Forelimb muscle (tissue), 1 donor: ENCODE measurements at places on chromosomes 3 and 15. TPM values are rescaled to one million over a fixed set of nuclear protein-coding genes. Genes with fewer than 3 reads are reported as not detected.

GRCh38 chr3:131555456-131555855 is 52.7 kb upstream of the MRPL3 start:
- no peak for DNase-seq

GRCh38 chr3:10398341-10398740 is 77.4 kb upstream of the SEC13 start:
- no peak for DNase-seq

DNA sequence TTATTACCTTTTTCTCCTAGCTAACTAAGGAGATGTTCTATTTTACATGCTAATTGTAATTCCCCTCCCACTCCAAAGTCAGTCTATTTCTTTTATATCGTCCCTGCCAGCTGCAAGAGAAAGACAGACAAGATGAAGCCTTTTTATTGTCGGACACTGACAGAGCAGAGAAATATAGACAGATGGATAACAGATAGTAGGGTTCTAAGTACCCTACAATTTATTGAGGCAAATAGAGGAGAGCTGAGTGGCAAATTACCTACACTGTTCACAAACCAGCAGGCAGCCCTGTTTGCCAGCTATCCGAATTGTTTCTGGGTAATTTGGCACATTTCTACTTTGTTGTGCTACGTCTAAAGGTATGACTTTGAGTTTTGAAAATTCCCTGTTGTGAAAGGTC is 392.3 kb upstream of the ZNF717 start:
- no peak for DNase-seq

DNA sequence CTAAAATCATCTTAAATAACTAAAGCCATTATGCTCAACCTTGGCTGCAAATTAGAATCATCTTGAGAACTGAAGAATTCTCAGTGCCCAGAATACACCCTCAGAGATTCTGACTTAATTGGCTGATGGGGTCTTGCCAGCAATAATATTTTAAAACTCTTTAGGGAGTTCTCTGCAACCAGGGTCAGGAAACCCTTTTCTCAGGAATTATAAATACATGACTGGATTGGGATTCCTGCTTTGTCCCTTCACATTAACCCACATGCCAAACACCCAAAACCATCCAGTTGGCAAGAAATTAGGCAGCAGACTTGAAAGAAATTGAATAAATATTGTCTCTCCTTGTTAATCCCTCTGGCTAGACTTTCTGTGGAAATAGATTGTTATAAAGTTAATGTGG is 482.3 kb upstream of the NECTIN3 start:
- DNase-seq: no peak

GRCh38 chr15:66822114-66822513 is 120.1 kb downstream of the SMAD6 start:
- no peak for DNase-seq

- no peak for DNase-seq
Measured at GRCh38 chr3:141239511-141240281, 8.1 kb downstream of the PXYLP1 start.

- no peak for DNase-seq
Measured at GRCh38 chr3:107561980-107562379, 39.2 kb downstream of the BBX start.

- DNase-seq: no peak
Measured at GRCh38 chr15:35271371-35272043, 186.4 kb upstream of the NANOGP8 start.

GRCh38 chr3:20637729-20638128 is 451.7 kb upstream of the SGO1 start:
- no peak for DNase-seq

- DNase-seq: no peak
Measured at GRCh38 chr3:172181932-172182586, 142.7 kb downstream of the FNDC3B start.

GRCh38 chr3:9915254-9916141 is 1.4 kb upstream of the IL17RC start:
- DNase-seq: no peak

- no peak for DNase-seq
Measured at GRCh38 chr15:33341953-33342352, 31.2 kb downstream of the RYR3 start.

GRCh38 chr3:140056047-140056446 is 121.1 kb downstream of the CLSTN2 start:
- DNase-seq: no peak

- no peak for DNase-seq
Measured at GRCh38 chr3:187978433-187979011, 175.4 kb upstream of the LPP start.

DNA sequence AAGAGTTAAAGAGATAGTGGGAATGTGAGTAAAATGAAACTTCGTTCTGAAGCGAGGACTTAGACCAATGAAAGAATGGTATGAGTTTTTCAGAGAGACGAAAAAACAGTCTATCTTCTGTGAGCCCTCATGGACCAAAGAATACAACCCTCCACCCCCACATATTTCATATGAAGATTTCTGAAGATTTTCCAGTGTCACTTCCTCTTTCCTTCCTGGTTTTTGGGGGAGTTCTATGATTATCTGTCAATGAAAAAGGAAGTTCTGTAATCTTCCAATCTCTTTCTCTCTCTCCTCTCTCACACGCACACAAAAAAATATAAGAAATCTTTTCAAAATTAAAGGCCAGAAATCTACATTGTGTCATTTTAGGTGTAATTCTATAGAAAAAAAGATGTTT is 27.7 kb downstream of the CMSS1 start:
- no peak for DNase-seq

DNA sequence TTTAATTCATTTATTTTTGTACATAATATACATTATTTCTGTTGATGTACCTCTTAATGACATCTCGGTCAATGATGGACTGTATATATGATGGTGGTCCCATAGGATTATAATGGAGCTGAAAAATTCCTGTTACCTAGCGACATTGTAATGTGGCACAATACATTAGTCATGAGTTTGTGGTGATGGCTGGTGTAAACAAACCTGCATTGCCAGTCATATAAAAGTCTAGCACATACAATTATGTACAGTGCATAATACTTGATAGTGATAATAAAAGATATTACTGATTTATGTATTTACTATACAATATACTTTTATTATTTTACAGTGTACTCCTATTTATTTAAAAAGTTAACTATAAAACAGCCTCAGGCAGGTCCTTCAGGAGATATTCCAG is 15.1 kb downstream of the TTC14 start:
- no peak for DNase-seq

GRCh38 chr3:13054341-13055285 is 18.6 kb downstream of the IQSEC1 start:
- DNase-seq: no peak

- no peak for DNase-seq
Measured at GRCh38 chr3:132622761-132623160, 25.7 kb downstream of the ACKR4 start.

DNA sequence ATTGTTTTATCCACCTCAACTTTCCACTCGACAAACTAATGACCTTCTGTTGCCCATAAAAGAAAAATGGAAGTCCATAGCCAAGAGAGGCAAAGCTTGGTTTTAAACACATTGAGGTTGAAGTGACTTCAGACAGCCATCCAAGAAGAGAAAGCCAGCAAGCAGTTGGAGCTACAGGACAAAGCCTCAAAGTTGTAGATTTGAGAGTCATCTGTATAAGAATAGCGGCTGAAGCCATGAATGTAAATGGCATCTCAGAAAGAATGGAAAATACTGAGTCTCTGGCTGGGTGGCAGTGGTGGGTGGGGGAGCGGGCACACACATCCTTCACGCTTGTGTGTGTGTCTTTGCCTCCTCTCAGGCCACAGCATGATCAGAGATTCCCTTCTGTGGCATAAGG is 124.1 kb upstream of the CHRM5 start:
- DNase-seq: no peak

DNA sequence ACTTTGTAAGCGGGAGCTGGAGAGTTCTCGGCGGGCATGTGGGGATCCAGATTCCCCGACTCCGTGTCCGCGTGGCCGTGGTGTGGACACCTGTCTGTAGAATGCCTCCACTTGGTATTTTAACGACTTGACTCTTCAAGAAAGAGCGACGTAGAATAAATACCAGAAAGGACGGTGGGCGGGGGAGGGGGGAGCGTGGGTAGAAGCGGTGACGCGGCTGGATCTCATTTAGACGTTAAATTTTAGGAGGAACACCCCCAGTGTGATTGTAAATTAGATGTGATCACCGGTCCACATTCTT is 620 bp upstream of the PYGO1 start:
- no peak for DNase-seq

GRCh38 chr3:26252001-26252400 is 370.6 kb upstream of the LRRC3B start:
- no peak for DNase-seq

DNA sequence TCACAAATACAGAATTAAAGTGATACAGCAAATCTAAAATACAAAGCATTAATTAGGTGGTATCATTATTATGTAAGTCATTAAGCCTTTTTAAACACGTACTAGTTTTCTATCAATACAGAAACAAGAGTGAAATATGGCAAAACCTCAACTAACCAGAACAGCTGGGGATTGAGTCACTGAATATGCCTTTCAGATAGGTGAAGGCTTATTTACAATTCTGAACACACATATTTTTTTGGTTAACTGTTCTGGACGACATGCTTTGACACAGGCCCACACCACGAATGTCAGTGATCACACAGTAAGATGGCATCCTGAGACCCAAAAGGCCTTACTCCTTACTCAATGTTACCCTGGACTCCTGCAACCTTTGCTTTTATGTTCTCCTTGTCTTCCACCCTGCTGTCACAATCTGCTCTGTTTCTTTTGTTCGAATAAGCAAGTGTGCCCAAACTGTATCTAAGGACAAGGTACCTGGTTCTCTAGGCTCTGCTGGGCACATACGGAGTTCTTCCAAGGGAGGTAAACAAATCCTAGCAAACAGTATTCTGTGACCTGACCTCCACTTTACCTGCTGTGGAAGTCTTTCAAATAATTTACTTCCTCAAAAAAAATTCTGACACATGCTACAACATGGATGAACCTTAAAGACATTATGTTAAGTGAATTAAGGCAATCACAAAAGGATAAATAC is 7.0 kb downstream of the SFMBT1 start:
- DNase-seq: no peak

- DNase-seq: no peak
Measured at GRCh38 chr3:128895843-128896697, 16.6 kb downstream of the ACAD9 start.

DNA sequence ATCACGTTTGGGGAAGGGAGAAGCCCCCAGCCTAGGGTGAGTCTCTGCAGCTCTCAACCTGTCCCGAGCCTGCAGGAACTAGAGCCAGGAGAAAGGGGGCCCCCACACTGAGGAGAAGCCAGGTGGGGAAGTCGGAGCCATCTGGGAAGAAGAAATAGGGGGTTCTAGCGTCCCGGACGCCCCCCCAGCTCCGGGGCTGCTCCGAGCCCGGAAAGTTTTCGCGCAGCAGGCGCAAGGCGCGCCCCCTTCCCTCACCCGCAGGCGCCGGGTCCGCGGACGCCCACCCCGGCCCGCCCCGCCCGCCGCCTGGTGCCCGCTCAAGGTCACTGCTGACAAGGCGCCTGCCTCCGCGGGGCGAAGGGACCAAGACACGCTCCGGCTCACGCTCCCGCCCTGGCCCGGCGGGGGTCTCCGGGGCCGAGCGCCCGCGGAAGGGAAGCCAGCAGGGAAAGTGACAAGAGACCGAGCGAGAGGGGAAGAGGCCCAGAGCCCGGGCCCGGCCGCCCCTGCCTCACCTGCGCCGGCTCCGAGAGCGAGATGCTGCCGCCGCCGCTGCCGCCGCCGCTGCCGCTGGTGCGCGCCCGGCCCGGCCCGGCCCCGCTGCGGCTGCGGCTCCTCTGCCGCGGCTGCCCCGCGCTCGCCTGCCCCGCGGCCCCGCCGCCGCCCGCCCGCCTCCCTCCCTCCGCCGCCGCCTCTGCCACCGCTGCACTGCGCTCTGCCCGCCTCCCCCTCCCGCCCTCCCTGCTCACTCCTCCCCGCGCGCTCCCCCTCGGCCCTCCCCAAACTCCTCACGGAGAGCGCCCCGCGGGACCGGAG is 108.4 kb upstream of the SLC6A11 start:
- DNase-seq: no peak

GRCh38 chr3:39494781-39495180 is 27.3 kb downstream of the MOBP start:
- no peak for DNase-seq

GRCh38 chr3:169999433-169999832 is 32.8 kb downstream of the SEC62 start:
- DNase-seq: no peak

GRCh38 chr3:176274161-176274560 is 923.1 kb downstream of the TBL1XR1 start:
- DNase-seq: no peak

GRCh38 chr15:89971592-89971997 is 29.5 kb upstream of the ZNF710 start:
- DNase-seq: no peak

DNA sequence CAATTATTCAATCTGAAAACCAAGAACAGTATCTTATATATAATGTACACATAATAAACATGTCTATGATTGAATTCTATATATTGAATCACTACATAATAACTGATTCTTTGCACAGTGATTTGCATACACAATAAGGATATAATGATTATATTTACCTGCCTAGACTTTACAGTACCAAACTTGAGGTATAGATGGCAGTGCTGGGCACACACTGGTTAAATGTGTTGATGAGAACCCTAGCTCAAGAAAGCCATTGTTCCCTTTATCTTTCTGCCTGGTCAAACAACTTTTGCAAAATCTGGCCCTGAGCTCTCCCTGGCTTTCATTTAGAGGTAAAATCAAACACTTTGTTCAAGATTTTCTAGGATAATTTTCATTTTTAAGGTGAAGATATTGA is 697.7 kb downstream of the TUSC7 start:
- no peak for DNase-seq

GRCh38 chr3:185630182-185630622 is 44.1 kb downstream of the SENP2 start:
- no peak for DNase-seq

DNA sequence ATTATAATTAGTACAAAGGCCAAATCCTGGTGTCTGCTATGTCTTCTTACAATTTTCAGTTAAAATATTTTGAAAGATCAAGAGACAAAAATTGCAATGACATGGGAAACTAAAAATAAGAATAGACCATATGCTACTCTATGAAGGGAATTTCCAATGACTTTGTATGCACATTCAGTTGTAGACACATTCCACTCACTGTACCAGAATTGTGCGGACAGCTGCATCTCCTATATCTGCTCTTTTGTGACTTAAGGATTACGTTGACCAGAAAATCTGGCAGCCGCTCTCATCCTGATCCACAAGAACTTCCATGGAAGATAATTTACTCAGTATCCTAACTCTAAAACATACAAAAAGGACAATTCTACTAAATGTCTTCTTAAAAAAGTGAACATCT is 493.9 kb upstream of the KCNMB2 start:
- no peak for DNase-seq

- DNase-seq: no peak
Measured at GRCh38 chr3:134486577-134487041, 752 bp downstream of the CEP63 start.

The CCR8 gene
- polyA plus RNA-seq: not detected

The ENTPD3 gene
- polyA plus RNA-seq: 0.46 TPM

The NUSAP1 gene
- 29.6 TPM for polyA plus RNA-seq

The GOLGA6L10 gene
- polyA plus RNA-seq: 2.8 TPM

The MITF gene
- polyA plus RNA-seq: 6.8 TPM

The RHOA gene
- 402 TPM for polyA plus RNA-seq

The CCR1 gene
- 2.4 TPM for polyA plus RNA-seq

The SERP1 gene
- polyA plus RNA-seq: 58.6 TPM

The CPEB1 gene
- polyA plus RNA-seq: 0.87 TPM

The SCN11A gene
- 2.5 TPM for polyA plus RNA-seq

The SLC28A2 gene
- polyA plus RNA-seq: 0.13 TPM

The ZNF620 gene
- polyA plus RNA-seq: 2.5 TPM

The SCAANT1 gene
- 1.0 TPM for polyA plus RNA-seq

The HESX1 gene
- 1.6 TPM for polyA plus RNA-seq

The GDPGP1 gene
- 2.4 TPM for polyA plus RNA-seq

The KIF7 gene
- polyA plus RNA-seq: 5.7 TPM

The SLC22A13 gene
- 0.24 TPM for polyA plus RNA-seq

The P2RY1 gene
- polyA plus RNA-seq: 4.8 TPM

The CRYBG3 gene
- 23.3 TPM for polyA plus RNA-seq
